ENCODE measurements at places on chromosomes 1 and 21.

DNA sequence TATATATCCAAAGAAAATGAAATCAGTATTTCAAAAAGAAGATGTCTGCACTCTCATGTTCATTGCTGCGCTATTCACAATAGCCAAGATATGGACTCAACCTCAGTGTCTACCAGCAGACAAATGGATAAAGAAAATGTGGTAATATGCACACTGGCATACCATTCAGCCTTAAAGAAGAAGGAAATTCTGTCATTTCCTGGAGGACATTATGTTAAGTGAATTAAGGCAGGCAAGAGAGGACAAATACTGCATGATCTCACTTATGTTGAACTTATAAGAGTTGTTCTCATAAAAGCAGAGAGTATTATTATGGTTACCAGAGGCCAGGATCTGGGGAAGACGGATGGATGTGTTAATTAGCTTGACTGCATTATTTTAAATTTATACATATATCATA lies 115.9 kb downstream of the NEGR1 start:
- no peak for DNase-seq

- DNase-seq: no peak
Measured at GRCh38 chr1:187027253-187027652, 198.5 kb downstream of the PLA2G4A start.

GRCh38 chr1:157969697-157970485 lies 23.6 kb upstream of the KIRREL1 start:
- no peak for DNase-seq

DNA sequence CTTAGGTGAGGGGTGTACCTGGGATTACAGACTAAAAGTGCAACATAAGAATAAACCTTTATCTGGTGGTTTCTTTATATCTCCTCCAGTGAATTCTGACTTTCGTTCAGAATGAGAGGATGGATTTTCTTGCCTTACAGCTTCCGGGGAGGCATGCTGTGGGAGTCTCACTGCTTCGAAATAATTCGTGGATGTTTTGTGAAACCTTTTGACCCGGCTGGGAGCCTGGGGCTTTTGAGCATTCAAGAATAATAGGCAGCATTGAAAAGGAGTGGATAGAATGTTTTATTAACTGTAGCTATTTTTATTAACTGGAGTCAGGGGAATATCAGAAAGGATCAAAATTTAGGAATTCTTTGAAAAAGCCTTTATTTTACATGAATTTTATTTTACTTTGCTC lies 149.1 kb downstream of the RWDD3 start:
- DNase-seq: no peak

- no peak for DNase-seq
Measured at GRCh38 chr21:37936010-37936785, 19.9 kb upstream of the KCNJ6 start.

- DNase-seq: no peak
Measured at GRCh38 chr1:121414905-121415304, 230.1 kb downstream of the SRGAP2C start.

GRCh38 chr1:35809114-35810095 lies 1.6 kb downstream of the AGO4 start:
- no peak for DNase-seq

- no peak for DNase-seq
Measured at GRCh38 chr1:24724345-24725208, 20.7 kb upstream of the CLIC4 start.

GRCh38 chr1:167871331-167871730 lies 42.6 kb downstream of the ADCY10 start:
- DNase-seq: no peak
